G401 (cell line): ENCODE measurements at places on chromosomes 12 and 14.

GRCh38 chr14:24613241-24613640 lies 3.8 kb upstream of the GZMH start:
- no peak for DNase-seq

- DNase-seq, result no peak
These were observed 42.0 kb upstream of the RASSF3 start for GRCh38 chr12:64568298-64568697.

GRCh38 chr14:65261425-65261920 lies 151.1 kb upstream of the FUT8 start:
- DNase-seq, result no peak

- DNase-seq, result no peak
These were observed 8.4 kb upstream of the MYF6 start for GRCh38 chr12:80698847-80699542.

DNA sequence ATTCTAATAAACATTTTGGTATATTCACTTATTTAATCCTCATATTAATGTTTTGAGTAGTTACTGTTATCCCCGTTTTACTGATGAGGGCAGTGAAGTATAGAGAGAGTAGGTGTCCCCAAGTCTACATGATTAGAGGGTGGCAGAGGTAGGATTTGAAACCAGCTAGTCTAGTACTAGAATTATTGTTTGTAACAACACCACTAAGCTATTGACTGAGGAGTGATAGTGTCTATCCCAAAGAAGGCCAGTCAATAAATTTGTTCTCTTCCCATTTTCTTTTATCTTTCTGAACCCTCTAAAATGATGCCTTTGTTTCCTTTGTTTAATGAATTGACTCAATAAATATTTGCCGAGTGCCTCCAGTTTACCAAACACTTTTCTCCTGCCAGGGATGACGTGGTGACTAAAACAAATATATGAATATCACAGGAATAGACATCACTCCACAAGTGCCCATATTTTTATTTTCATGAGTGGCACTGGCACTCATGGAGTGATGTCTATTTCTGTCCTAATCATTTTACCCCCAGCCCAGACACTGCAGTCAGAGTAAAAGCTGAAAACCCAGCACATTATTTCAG lies 247.5 kb downstream of the SLC16A7 start:
- DNase-seq, result no peak

DNA sequence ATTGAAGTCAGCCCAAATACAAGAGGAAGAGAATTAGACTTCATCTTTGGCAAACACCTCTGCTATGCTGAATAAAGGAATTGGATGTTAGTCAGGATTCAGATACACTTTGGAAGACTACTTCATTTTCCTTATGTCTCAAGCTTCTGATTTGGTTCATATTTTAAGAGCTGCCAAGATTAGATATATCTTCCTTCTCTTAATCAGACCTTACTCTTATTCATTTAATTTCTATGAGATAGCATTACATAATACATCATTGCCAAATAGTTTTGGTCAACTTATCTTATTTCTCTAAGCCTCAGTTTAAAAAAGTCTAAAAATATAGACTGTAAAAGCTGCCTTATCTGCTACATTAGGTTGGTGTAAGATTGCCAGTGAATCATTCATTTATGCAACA lies 330.6 kb upstream of the NAV3 start:
- no peak for DNase-seq

DNA sequence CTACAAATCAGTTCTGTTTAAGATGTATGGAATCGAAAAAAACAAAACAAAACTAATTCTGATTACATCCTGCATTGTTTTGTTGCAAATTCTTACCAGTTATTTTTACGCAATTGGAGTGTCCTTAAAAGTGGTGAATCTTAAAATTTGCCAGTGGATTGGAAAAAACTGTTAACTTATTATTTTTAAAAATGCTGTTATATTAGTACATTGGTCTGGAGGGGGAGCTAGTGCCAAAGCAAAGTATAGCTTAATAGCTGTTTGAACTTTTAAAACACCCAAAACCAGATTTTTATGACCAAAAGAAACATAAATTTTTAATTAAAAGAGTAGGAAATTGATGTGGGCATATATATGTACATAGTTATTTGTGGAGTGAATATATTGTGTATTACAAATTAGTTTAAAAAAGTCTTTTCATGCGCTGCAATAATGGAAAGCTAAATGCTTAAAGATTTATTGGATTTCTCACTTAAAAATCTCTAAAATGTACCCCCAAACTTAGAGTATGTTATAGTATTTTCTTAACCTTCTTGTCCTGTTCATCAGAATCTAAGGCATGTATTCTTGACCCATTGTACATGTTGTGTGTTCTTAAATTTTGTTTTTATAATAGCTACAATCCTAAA lies 2.5 kb downstream of the FUT8 start:
- peak; percentile 72 for DNase-seq
